ENCODE measurements at places on chromosomes 3 and 15.

GRCh38 chr3:186517218-186517617 is 27.0 kb downstream of the CRYGS start:
- no peak for DNase-seq

- DNase-seq, result no peak
Measured at GRCh38 chr3:46736006-46736872, 18.6 kb upstream of the PRSS50 start.

DNA sequence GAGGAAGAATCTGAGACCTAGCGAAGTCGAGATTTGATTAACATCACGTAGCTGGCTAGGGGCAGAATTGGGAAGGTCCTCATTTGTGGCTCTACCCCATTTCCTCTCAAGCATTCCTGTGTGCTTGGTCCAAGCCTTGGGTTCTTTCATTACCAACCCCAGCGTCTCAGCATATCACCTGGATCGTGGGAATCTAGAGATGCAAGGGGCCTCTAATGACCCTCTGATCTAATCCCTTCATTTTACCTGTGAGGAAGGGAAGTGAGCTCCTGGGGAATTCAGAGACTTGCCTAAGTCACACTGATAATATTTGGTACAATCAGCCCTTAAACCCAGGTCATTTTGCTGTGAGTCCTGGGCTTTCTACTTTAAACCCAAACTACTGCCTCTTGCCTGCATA is 2.0 kb downstream of the GPR87 start:
- DNase-seq, result no peak

GRCh38 chr3:50354850-50355249 is 4.2 kb downstream of the CYB561D2 start:
- no peak for DNase-seq

Measured in activated naive CD4-positive, alpha-beta T cell treated with anti-CD3 and anti-CD28 coated beads, Interleukin-2, amount 50 U/mL, for 16 hours (primary cell).